NCI-H1048 (cell line): ENCODE measurements at places on chromosomes 4 and X.

GRCh38 chrX:110146521-110146920 lies 143.6 kb downstream of the TMEM164 start:
- no peak for DNase-seq

- DNase-seq = no peak
Measured at GRCh38 chr4:83320548-83320947, 14.1 kb downstream of the HPSE start.

GRCh38 chr4:182874304-182874751 lies 42.9 kb downstream of the DCTD start:
- no peak for DNase-seq

DNA sequence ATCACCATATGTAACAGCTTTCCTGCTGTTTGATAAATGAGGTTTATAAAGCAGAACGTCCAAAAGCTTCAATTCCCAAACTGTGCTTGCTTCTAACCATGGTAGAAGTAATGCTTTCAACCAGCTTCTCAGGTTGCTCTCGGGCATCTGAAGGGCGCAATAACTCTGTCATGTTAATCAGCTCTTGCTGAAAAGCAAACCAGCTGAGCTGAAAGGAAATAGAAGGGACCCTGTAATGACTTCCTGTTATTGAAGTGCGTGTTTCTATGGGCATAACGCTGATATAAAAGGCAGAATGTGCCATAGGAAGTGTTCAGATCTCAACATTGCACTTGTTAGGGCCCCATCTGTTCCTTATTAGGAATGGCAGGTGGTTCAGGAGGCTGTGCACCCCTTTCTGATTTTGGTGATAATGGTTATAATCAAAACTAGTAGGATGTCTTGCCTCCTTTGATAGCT lies 21.2 kb downstream of the HERC3 start:
- no peak for DNase-seq

DNA sequence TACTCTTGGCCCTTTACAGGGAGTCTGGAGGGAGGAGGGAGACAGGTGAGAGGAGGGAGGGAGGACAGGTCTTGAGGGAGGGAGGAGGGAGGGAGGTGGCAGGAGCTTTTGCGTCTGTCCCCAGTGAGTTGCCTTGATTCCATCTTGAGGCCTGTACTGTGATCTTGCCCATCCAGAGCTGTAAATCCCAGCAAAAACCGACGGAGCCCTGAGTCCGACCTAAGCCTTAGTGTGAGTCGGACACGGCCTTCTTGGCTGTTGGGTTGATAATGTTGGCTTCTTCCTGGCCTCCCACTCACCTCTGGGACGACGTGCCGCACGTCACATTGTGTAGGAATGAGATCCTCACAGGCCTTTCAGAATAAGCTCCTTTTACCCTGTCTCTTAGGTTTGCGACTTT lies 72.5 kb downstream of the RGS12 start:
- no peak for DNase-seq

GRCh38 chr4:168151327-168151726 lies 59.0 kb downstream of the ANXA10 start:
- no peak for DNase-seq
